ENCODE measurements at places on chromosomes 1 and 21.
A peak's percentile ranks its signal among the peaks of the same experiment; 100 is the strongest.

GRCh38 chr1:93235261-93235660, 54.7 kb downstream of the CCDC18 start:
- no peak for DNase-seq

DNA sequence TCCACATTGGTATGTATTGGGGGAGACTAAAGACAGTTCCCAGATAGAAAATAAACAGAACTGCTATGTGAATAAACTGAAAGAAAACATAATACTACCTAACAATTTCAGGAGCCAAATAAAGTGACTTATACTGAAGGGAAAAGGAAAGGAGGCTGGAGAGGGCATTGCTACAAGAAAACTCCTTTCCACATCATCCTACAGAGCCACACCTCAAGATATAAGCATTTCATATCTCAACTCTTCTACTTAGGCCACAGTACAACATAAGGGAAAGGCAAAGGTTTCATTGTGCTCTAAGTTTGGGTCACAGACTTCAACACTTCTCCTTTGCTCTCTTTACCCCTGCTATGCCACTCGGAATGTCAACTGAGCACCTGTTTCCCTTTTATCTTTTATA, 54.9 kb downstream of the ST7L start:
- DNase-seq: no peak

GRCh38 chr1:185652348-185652747, 81.8 kb upstream of the HMCN1 start:
- DNase-seq: no peak

DNA sequence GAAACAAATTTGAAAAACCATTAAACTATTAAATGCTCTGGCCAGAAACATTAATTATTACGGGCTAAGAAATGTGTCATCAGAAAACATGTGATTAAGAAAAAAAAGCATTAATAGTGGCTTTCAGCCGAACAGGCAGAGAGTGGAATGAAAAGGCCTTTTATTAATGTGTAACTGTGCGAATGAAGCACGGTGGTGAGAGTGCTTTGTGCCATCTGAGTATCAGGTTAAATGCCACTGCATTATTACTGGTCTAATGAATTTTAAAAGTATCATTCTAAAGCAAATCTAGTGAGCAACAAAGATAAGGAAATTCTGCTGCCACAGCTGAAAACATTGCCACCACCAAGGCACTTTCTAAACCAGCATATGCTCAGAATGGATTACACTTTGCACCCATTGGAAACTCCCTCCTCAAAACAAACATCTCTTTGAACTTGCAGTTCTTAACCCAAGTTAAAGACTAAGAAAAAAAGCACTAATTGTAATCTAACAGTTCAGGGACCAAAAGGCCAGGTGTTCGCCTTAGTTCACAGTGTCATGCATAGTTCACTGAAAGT, 30.0 kb upstream of the SSX2IP start:
- DNase-seq: no peak

- no peak for DNase-seq
Measured at GRCh38 chr1:7476861-7477547, 294.1 kb upstream of the VAMP3 start.

GRCh38 chr1:82226186-82226505, 425.4 kb downstream of the ADGRL2 start:
- DNase-seq: no peak

- no peak for DNase-seq
Measured at GRCh38 chr1:20298626-20299025, 8.0 kb downstream of the VWA5B1 start.

GRCh38 chr1:235015291-235015985, 113.2 kb downstream of the TOMM20 start:
- peak; percentile 41 for DNase-seq

GRCh38 chr1:6674771-6675170, 26.8 kb downstream of the DNAJC11 start:
- no peak for DNase-seq

DNA sequence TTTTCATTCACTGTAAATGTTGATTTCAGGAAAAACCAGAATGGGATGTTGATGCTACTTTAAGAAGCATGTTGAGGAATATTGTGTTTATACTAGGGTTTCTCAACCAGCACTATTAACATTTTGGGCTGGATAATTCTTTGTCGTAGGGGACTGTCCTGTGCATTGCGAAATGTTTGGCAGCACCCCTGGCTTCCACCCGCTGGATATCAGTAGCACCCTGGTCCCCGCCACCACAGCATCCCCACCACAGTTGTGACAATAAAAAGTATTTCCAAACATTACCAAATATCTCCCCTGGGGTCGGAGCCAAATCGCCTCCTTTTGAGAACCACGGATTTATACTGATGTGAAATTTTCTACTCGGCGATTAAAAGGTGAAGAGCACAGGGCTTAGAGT, 41.9 kb downstream of the BTG3 start:
- DNase-seq: no peak

GRCh38 chr1:31753707-31754349, 10.3 kb downstream of the ADGRB2 start:
- no peak for DNase-seq

DNA sequence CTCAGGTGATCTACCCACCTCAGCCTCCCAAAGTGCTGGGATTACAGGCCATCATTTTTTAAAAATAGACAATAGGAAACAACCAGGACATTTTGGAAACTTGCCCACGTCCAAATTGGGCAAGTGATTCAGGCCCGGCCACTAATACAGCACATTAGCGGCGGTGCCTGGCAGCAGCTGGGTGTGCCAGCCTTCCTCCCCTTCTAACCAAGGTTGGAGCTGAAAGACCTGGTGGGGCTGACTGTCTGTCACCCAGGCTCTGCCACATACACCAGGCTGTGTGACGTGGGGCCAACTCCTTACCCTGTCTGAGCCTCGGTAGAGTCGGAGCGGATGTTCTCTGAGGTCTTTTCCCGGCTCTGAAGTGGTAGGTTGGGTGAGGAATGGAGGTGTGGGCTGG, 29.6 kb upstream of the TMEM51 start:
- no peak for DNase-seq

GRCh38 chr21:35091496-35091895, 42.4 kb upstream of the RUNX1 start:
- DNase-seq: no peak

DNA sequence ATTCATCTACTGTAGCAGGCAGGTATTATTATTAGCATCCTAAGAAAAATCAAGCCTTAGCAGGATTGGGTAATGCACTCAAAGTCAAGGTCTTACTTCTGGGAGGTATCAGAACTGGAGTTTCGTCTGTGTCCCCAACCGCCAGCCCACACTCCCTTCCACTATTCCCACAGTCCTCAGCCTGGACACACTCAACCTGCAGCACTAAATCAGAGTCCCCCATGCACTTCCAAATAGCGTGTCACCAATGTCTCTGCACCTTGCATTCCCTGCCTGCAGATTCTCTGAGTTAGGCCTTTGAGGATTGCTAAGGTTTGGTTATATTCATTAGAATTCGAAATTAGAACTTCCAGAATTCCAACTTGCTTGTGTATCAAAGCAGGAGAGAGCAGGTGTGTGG, 3.9 kb downstream of the LYPD8 start:
- DNase-seq: no peak

DNA sequence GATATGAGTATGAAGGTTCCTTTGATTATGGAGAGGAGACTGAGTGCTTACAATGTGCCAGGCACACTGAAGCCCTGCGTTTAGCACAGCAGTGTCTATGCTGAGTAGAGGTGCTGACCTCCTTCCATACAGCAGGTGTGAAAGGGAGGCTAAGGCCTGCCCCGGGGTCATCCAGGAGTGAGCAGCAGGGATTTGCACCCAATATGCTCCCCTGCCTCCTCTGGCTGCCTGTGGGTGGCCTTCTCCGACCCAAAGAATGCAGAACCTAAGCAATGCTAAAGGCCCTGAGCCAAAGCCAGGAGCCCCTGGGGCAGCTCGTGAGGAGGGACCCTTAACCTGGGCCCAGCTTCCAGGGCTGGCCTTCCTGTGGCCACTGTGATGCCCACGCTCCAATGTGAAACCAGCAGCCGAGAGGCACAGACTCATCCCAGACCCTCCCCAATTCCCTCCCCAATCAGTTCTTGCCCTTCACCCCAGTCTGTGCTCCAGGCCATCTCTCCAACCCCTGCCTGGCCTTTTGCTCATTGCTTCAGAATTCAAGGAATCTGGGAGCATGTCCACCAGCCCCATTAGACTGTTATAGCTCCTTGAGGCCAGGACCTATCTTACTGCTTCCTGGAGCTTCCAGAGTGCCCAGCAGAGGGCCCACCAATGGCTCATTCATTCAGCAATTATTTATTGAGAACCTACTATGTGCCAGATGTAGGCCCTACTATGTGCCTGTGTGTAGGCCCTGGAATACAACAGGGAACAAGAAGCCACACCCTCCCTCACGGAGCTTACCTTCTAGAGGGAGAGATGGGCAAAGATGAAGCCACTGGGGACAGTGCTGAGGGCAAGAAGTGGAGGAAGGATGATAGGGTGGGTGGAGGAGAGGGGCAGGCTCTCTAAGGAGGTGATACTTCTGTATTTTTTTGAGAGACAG, 53.3 kb downstream of the TAS1R2 start:
- DNase-seq: no peak

- no peak for DNase-seq
Measured at GRCh38 chr1:220045356-220046051, 801 bp downstream of the EPRS1 start.

- DNase-seq: no peak
Measured at GRCh38 chr1:93753791-93754763, 72.4 kb upstream of the BCAR3 start.

GRCh38 chr1:248923352-248924338, 17.6 kb downstream of the PGBD2 start:
- DNase-seq: peak; percentile 3

GRCh38 chr21:34939673-34940331, 109.3 kb downstream of the RUNX1 start:
- DNase-seq: no peak

- no peak for DNase-seq
Measured at GRCh38 chr1:228969953-228970800, 234.9 kb downstream of the RHOU start.

DNA sequence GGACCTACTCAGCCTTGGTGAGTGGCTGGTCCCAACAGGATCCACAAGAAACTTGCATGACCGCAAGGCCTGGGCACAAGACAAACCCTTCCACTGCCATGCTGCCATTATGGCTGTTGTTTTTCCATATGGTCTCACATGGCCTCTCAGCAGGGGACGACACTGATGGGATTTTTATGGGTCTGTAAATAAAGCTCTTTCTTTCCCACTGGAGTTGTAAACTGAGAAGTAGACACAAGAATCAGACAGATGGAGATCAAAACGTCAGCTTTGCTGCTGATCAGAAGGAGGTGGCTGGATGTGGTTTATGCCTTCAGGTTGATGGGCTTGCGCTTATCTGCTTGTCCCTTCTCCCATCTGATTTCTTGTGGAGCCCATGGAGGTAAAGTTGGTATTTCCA, 138.1 kb upstream of the KCNJ6 start:
- DNase-seq: no peak

GRCh38 chr1:53959664-53960250, 13.6 kb downstream of the LRRC42 start:
- DNase-seq: peak; percentile 42

GRCh38 chr1:204461331-204462228, 33.0 kb downstream of the PIK3C2B start:
- peak; percentile 40 for DNase-seq

DNA sequence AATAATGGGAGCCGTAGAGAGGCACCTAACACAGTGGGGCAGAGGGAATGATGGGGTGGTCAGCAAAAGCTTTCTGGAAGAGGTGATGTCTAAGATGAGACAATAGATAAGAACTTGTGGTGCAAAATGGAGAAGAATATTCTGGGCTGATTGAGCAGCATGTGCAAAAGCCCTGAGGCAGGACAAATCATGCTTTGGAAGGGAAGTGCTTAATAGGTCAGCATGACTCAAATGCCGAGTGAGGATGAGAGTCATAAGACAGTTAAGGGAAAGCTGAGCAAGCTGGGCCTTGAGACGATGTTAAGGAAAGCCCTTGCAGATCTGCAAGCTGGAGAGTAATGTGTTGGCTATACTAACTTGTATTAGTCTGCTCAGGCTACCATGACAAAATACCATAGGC, 37.3 kb upstream of the ASB17 start:
- DNase-seq: no peak

DNA sequence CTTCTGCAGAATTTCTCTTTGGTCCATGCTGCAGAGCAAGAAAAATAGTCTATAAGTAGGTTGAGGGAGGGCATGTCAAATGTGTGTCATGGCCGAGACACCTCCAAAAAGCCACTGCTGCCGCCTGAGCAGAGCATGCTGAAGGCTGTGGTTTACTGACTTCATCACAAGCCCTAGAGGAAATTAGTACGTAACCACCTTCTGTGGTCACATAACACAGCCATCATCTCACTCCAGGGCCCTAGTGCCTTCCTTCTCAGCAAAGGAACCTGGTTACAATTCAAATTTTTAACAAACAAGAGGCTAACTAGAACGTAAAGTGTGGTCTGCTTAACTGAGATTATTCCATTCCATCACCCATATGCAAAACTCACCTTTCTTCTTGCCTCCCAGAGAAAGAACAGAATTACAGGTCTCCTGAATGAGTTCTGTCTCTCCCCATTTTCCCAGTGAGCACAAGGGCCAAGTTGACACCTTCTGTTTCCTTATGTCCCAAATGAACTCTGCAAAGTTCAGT, at the start of gene PTPN22:
Gene PTPN22, minus strand, starts transcription at position 116 of the 517 bp plus-strand sequence.
- peak; percentile 70 for DNase-seq

- no peak for DNase-seq
Measured at GRCh38 chr1:179745131-179745611, 2.1 kb downstream of the FAM163A start.

DNA sequence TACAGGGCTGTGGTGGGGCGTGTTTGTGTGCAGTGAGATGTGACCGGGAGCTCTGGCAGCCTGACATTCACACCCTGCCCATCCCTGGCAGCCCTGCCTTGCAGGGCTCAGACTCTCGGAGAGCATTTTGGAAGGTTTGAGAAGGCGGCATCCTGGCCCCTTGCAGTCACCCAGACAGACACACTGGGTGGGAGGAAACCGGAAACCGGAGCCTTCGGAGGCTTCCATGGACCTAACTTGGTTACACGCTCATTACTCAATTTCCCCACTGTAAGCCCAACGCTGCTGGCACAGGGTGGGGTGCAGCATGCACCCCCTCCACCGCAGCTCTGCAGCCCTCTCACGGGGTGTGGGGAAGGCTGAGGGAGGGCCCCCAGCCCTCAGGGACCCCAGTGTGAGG, 22.2 kb upstream of the RSPO1 start:
- DNase-seq: no peak

DNA sequence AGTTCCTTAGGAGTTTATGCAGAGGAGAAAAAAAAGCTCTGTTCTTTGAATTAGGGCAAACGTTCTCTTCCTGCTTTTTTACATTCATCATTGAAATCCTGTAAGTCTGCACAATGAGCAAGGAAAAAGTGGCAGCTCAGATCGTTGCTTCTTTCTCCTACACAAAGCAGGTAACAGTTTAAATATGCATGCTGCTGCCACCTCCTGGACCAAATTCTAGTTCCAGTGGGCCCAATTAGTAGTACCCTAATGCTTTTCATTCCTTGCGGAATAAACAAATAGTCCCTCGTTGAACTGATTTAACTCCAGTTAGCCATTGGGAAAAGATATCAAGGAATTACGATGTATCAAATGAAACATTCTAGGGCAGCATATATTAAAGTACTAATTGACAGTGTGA, 20.1 kb downstream of the YTHDF2 start:
- no peak for DNase-seq

- DNase-seq: no peak
Measured at GRCh38 chr1:29176576-29176975, 5.1 kb downstream of the SRSF4 start.

- DNase-seq: no peak
Measured at GRCh38 chr1:200364831-200365230, 45.0 kb downstream of the ZNF281 start.

GRCh38 chr1:99970713-99971255, 988 bp downstream of the SLC35A3 start:
- DNase-seq: no peak
